CD8-positive, alpha-beta T cell (primary cell): ENCODE measurements at places on chromosomes 2 and 18.

- no peak for DNase-seq
These were observed 103.0 kb upstream of the SOX11 start for GRCh38 chr2:5589183-5589582.

DNA sequence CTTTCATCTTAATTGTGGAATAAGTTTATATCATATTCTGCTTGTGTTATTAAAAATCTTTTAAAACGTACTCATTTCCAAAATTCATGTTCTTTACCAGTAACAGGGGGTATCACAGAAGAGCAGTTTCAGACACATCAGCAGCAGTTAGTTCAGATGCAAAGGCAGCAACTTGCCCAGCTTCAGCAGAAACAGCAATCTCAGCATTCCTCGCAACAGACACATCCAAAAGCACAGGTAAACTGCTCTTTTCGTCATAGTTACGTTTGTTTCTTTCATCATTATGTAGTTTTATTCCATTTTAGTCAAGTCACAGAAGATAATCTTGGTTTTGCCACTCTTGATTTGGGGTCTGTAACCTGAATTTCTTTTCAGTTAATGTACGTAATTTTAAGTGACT is 93.5 kb upstream of the KIF5C start:
- no peak for DNase-seq

DNA sequence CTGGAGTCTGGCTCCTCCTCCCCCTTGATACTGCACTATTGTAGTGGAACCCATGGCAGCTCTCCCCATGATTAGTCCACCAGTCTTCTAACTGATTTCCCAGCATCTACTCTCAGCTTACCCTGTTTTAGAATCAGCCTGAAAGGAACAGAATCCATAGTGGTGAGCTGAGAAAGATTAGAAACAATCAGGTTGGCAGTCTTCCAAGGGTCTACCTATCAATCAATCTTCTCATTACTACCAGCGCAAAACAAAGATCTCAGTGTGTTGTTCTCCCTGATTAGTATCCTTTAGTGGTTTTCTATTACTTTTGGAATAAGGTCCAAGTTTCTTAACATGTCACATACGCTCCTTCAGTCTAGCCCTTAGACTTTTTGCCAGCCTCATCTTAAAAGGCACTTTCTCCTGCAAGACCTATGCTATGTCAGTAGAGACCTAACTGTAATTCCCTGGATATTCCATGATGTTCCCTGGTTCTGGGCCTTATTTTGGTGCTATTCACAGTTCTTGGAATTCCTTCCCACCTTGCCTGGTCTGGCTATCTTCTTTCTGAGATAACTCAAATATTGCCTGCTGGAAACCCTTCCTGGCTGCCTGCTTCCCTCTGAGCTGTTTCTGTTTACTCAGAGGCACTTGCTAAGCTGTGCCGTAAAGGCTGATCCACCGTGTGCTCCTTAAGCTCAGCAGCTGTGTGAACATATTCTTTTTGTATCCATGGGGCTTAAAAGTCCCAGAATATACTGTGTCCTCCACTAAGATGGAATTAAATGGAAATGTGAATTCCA is 32.6 kb downstream of the LAMA3 start:
- DNase-seq, result no peak

DNA sequence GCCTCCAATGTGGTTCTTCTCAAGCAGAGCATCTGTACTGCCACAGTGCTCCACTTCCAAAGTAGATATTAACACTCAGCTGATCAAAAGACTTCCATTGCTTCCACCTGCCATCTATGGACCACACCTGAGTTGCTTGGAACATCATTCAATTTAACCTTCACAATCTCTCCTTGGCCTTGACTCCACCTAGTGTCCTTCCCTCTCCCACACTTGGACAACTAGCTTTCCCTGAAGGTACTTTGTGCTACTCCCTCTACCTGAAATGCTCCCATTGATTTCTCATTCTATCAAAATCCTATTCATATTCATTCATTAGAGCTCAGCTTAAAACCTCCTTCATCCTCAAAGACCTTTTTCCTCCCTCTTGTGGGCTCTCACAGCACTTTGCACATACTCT is 48.7 kb downstream of the SOWAHC start:
- DNase-seq, result no peak

- DNase-seq, result no peak
These were observed 25.9 kb downstream of the SIGLEC15 start for GRCh38 chr18:45851161-45851925.

GRCh38 chr2:198097630-198098029 is 293.2 kb downstream of the PLCL1 start:
- no peak for DNase-seq

- DNase-seq, result no peak
These were observed 250.2 kb upstream of the REG3G start for GRCh38 chr2:78775291-78775690.
